Activated CD4-positive, alpha-beta memory T cell treated with anti-CD3 and anti-CD28 coated beads, Interleukin-2, amount 10 ng/mL, durations not matched to agents 7 days and 5 days (primary cell): ENCODE measurements at places on chromosomes 11 and 22. TPM values are rescaled to one million over a fixed set of nuclear protein-coding genes. Genes with fewer than 3 reads are reported as not detected.
A peak's percentile ranks its signal among the peaks of the same experiment; 100 is the strongest.

DNA sequence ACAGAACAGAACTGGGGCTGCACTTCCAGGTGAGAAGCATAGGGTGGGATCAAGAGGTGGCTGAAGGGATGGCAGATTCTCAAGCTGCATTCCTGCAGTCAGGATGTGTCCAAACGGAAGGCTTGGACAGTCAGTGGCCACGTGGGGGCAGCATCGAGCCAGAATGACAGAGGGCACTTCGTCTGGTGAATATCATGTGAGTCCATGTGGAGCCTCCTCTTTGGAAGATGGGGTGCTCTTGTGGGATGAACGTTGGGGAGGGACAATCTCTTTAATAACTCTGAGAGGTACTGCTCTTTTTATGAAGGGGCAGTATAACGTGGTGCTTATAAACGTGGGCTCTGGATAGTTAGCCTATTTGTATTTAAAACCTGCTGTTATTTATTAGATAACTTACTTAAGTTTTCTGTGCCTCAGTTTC is 154.9 kb upstream of the NAV2 start:
- H3K4me1 ChIP-seq: no peaks in the 10 kb centered on the region
- no peak overlapping the region for H3K27ac ChIP-seq
- H3K4me3 ChIP-seq: no peak overlapping the region
- DNase-seq: peak; percentile 73
- H3K27me3 ChIP-seq: peaks cover 14% of the 10 kb centered on the region
- H3K36me3 ChIP-seq: no peaks in the 10 kb centered on the region

- H3K27ac ChIP-seq: no peak overlapping the region
- no peaks in the 10 kb centered on the region for H3K36me3 ChIP-seq
- H3K4me3 ChIP-seq: peak overlapping the region; percentile 7
- H3K27me3 ChIP-seq: peaks cover 17% of the 10 kb centered on the region
- peak; percentile 67 for DNase-seq
Observed at GRCh38 chr22:26360169-26360885, 68.7 kb upstream of the ASPHD2 start.

DNA sequence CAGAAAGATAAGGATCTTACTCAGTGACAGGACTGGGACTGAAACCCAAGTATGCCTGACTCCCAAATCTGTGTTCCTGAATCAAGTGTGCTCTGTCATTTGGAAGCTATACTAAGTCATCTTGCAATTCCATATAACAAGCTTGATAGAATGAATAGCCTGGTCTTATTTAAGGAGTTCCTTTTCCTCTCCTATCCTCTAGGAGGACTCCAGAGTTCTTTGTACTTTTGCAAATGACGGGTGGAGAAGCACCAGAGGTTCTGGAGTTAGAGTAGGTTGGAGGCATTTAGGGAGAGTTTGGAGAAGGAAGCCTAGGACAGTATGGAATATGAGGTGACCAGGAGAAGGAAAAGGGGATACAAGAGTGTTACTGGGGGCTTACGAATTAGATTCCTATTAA is 92.9 kb upstream of the RCN1 start:
- H3K27ac ChIP-seq: no peak overlapping the region
- no peak overlapping the region for H3K4me3 ChIP-seq
- peaks cover 18% of the 10 kb centered on the region for H3K4me1 ChIP-seq
- DNase-seq: no peak
- H3K27me3 ChIP-seq: peaks cover 6% of the 10 kb centered on the region

- peak overlapping the region; percentile 99 for H3K27ac ChIP-seq
- H3K36me3 ChIP-seq: peaks cover 17% of the 10 kb centered on the region
- no peaks in the 10 kb centered on the region for H3K27me3 ChIP-seq
- H3K4me1 ChIP-seq: peaks cover 42% of the 10 kb centered on the region
- H3K4me3 ChIP-seq: peak overlapping the region; percentile 97
Observed at GRCh38 chr11:65416341-65416824, 6.2 kb upstream of the NEAT1 start.

DNA sequence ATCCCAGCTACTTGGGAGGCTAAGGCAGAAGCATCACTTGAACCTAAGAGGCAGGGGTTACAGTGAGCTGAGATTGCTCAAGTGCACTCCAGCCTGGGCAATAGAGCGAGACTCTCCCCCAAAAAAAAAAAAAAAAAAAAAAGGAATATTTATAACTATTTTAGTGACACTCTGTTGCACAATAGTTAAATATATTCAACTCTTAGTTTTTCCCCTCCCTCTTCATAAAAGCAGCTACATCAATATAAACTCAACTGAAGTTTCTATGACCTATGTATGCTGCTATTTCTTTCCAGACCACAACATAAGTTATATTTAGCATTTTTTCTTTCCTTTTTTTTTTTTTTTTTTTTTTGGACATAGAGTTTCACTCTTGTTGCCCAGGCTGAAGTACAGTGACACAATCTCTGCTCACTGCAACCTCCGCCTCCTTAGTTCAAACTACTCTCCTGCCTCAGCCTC is 19.2 kb downstream of the CELF1 start:
- H3K27ac ChIP-seq: no peak overlapping the region
- peaks cover 16% of the 10 kb centered on the region for H3K36me3 ChIP-seq
- peaks cover 12% of the 10 kb centered on the region for H3K4me1 ChIP-seq
- no peak for DNase-seq
- no peaks in the 10 kb centered on the region for H3K27me3 ChIP-seq

GRCh38 chr11:94504689-94505293 is 7.5 kb upstream of the C11orf97 start:
- H3K36me3 ChIP-seq: no peaks in the 10 kb centered on the region
- no peaks in the 10 kb centered on the region for H3K4me1 ChIP-seq
- H3K27me3 ChIP-seq: peaks cover 3% of the 10 kb centered on the region
- H3K27ac ChIP-seq: no peak overlapping the region
- no peak for DNase-seq

GRCh38 chr22:40544758-40545157 is 91.8 kb downstream of the MRTFA start:
- H3K36me3 ChIP-seq: peaks cover 23% of the 10 kb centered on the region
- no peaks in the 10 kb centered on the region for H3K27me3 ChIP-seq
- no peak overlapping the region for H3K4me3 ChIP-seq
- no peak overlapping the region for H3K27ac ChIP-seq
- peaks cover 16% of the 10 kb centered on the region for H3K4me1 ChIP-seq

- H3K4me3 ChIP-seq: no peak overlapping the region
- peaks cover 71% of the 10 kb centered on the region for H3K4me1 ChIP-seq
- no peak for DNase-seq
- H3K27me3 ChIP-seq: no peaks in the 10 kb centered on the region
- peaks cover 6% of the 10 kb centered on the region for H3K36me3 ChIP-seq
- peak overlapping the region; percentile 55 for H3K27ac ChIP-seq
Observed at GRCh38 chr11:72740562-72741428, 11.4 kb downstream of the ARAP1 start.

- H3K27ac ChIP-seq: no peak overlapping the region
- no peak overlapping the region for H3K4me3 ChIP-seq
Observed at GRCh38 chr11:42012271-42012670, 552.8 kb upstream of the LRRC4C start.

DNA sequence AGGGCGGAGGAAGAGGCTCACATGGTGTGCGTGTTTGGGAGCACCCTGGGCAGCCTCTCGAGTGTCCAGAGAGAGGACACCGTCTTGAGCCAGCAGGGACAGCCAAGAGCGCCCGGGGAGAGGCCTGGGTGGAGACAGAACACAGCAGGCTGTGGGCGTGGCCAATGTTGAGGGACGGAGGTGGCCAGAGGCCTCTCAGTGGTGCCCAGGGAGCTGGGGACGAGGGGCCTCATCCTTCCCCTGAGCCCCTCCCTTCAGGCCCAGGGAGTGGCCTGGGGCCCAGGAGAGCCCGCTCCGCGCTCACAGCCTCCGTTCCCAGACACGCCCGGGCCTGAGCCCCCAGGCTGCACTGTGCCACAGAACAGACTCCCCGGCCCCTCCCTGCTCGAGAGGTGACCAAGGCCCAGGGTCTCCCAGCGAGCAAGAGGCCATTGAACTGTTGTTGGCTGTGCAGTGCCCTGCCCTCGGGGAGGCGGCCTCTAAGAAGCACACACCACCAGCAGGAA is 48.4 kb downstream of the CDKN1C start:
- H3K36me3 ChIP-seq: no peaks in the 10 kb centered on the region
- no peak overlapping the region for H3K27ac ChIP-seq

DNA sequence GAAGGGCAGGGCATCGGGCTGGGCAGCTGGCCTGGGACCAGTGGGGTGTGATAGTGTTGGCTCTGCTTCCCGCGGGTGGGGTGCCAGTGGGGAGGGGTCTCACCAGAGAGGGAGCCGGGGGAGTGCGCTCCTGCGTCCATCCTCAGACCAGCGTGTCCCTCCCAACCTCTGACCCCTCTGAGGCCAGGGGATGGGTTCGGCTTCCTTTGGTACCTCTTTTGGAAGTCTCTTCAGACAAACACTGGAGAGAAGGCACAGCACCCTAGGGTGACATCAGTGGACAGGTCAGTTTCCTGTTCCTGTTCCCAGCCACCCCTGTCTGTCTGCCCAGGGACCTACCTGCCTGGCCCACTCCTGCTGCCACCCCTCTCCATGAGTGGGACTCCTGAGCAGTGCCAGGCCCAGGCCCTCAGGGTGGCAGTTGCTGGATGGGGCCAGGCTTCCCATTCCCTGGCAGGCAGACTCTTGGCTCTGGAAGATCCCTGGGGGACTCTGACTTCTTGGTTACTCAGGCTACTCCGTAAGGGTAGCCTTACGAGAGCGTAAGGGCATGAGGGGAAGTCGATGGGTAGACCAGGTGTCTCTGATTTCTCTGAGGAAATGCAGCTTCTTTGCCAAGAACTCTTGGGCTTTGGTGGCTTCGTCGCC is 2.6 kb downstream of the TAGLN start:
- H3K27me3 ChIP-seq: no peaks in the 10 kb centered on the region
- H3K4me1 ChIP-seq: no peaks in the 10 kb centered on the region
- H3K27ac ChIP-seq: no peak overlapping the region
- no peak overlapping the region for H3K4me3 ChIP-seq
- no peak for DNase-seq

- no peaks in the 10 kb centered on the region for H3K27me3 ChIP-seq
- H3K36me3 ChIP-seq: peaks cover 13% of the 10 kb centered on the region
Observed at GRCh38 chr22:24580276-24580675, 12.6 kb downstream of the LRRC75B start.

F2 gene
- total RNA-seq: not detected

SCGB1A1 gene
- total RNA-seq: not detected

MICAL2 gene
- total RNA-seq: 143 TPM

BEST1 gene
- 0.25 TPM for total RNA-seq
